ENCODE measurements at places on chromosomes 3 and 15.

- no peak for DNase-seq
These were observed 458.5 kb upstream of the ARRDC4 start for GRCh38 chr15:97502038-97502437.

DNA sequence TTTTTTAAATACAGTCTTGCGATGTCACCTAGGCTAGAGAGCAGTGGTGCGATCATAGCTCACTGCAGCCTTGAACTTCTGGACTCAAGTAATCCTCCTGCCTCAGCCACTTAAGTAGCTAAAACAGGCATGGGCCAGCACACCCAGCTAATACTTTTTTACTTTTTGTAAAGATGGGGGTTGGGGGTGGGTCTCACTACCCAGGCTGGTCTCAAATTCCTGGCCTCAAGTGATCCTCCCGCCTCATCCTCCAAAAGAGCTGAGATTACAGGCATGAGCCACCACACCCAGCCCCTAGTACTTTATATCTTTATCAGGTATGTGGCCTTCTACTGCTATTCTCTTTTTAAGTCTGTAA, 8.3 kb downstream of the PEAK1 start:
- no peak for DNase-seq

DNA sequence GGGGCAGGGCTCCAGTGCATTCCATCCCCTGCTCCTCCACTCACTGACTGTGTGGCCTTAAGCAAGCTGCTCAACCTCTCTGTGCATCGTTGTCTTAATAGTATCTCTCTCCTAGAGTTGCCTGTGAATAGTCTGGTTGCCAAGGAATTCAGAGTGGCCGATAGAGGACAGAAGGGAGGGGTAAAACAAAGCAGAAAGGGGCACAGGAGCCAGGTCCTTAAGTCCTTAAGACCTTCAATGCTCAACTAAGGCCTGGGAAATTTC, 13.7 kb upstream of the CYP11A1 start:
- DNase-seq: no peak

GRCh38 chr3:182596676-182597410, 196.5 kb upstream of the ATP11B start:
- no peak for DNase-seq

DNA sequence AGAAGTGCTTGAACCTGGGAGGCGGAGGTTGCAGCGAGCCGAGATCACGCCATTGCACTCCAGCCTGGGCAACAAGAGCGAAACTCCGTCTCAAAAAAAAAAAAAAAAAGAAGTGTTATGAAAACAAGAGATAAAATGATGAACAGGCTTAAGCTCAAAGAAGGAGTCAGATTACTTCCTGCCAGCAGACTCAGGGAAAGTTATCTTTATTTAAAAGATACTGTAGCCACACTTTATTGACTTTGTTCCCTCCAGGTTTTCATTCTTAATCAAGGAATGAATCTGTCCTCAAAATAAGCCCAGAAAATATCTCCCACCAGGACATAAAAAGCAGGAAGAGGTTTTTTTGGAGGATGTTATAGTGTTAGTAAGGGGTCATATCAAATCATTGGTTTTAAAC, 176.5 kb upstream of the KCNMB2 start:
- no peak for DNase-seq

- no peak for DNase-seq
These were observed 193.3 kb upstream of the CGNL1 start for GRCh38 chr15:57183041-57183440.

DNA sequence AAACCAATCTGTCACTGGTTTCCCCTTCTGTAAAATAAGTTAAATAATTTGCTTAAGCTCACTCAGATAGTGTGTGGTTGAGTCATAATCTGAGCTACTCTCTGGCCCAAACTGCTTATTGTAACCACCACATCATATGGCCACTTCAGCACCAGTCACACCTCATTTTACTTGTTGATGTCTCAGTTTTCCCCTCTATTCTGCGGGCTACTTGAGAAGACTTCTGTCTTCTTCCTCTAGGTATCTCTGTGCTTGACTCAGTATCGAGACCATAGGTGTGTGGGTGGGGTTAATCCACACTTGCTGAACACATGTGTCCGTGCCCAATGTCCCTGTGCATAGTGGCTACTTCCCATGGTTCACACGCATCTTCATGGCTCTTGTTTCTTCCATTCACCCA, 32.9 kb downstream of the CRYGS start:
- DNase-seq: no peak

- no peak for DNase-seq
These were observed 237.8 kb upstream of the NR2E3 start for GRCh38 chr15:71572452-71573053.

DNA sequence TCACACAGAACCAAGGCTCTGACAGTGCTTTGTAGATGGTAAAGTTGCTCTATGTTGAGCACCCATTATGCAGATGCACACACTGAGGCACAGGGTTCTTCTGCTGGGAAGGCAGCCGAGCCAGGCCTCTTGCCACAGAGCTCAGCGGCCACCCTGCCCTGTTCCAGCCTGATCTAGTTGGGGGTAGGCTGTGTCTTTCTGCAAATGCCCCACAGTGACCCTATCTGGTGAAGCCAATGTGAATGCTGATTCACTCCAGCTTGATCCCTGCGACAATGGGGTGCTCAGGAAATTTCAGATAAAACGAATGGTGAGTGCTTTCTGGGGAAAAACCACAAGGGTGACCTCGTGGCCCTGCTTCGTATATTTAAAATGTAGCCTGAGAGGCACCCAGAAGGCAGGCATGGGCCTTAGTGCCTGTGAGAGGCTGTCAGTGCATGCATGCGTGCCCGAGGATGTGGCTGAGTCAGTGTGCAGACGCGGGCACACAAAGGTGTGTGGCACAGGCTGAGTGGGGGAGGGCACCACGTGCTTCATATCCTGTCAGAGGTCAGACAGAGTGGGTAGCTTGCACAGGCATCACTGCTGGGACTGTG, 85.7 kb downstream of the ATP2B2 start:
- no peak for DNase-seq

DNA sequence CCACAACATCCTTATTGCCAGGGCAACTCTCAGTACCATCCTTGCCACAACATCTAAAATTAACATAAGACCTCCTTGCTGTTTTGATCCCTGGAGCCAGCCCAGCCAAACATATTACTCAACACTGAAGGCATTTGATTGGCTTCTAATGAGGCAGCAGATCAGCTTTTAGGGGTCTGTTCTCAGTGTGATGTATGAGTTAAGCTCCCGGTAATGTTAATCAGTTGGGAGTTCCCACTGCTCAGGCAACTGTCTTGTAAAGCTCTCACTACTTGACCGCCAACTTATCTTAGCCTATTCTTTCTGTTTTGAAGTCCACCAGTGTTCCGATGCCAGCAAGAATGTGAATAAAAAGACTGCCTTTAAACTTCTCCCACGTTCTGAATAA, 158.9 kb downstream of the FOXB1 start:
- no peak for DNase-seq

GRCh38 chr3:149494759-149495580, 20.5 kb downstream of the TM4SF4 start:
- no peak for DNase-seq

GRCh38 chr3:14847613-14848541, 29.1 kb downstream of the FGD5 start:
- DNase-seq: no peak

- DNase-seq: no peak
These were observed 20.4 kb downstream of the NUDT16 start for GRCh38 chr3:131401978-131402377.

DNA sequence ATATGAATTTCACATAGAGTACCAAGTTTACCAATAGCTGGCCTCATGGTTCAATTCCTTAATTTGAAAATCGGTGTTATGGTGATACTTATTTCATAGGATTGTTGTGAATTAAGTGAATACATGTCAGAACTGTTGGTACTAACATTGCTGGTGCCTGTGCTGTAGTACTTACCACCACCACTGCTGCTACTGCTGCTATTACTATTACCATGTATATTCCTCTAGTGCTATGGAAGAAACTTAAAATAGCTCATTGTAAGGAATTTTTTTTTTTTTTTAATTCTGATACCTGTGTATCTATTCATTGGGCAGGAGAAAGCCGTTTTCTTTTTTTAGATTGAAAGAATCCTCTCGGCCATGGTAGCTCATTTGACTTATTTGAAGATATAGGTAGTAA, 3.6 kb downstream of the FYTTD1 start:
- DNase-seq: no peak
